Substantia nigra (tissue), 51 donors: ENCODE measurements at places on chromosomes 16 and 17.

DNA sequence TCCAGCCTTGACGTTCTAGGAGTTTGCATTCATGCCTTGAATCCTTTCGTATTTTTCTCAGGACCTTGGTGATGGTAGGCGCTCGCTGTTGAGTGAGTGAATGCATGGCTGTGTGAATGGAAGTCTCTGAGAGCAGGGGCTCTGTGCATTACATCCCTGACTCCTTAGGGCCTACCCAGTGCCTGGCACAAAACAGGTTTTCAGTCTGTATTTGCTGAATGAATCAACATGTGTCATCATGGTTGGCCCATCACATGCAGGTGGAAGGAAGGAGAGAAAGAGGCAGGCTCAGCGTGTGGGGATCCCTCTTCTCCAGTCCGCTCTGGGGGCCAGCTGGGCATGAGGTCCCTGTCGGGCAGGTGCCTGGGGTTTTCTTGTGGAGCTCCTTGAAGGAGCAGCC is 8.7 kb downstream of the RAP1GAP2 start:
- no peak for DNase-seq

DNA sequence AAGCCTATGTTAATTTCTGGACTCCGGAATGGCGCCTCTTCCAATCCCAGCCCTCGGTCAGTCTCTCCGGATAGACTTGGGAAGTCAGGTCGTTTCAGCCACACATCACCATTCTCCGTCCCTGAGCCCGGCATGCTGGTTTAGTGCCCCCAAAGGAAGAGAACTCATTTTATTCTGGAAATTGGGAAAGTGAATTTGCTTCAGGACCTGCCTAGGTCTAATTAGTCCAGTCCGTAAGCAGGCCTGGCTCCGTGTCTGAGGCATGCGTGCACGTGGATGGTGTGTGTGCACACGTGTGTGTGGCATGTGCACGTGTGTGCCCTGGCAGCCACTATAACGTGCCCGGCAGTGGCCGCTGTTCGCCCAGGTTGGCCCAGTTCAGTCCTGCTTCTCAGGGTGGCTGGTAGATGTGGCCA is 77.4 kb downstream of the RPA1 start:
- DNase-seq = no peak

DNA sequence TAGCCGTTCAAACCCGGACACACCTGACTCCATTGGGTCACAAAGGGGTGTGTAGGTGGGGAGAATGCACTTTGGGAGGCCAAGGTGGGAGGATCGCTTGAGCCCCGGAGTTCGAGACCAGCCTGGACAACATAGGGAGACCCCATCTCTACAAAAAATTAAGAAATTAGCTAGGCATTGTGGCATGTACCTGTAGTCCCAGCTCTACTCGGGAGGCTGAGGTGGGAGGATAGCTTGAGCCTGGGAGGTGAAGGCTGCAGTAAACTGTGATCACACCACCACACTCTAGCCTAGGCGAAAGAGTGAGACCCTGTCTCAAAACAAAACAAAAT is 942 bp upstream of the PHOSPHO1 start:
- DNase-seq = no peak

DNA sequence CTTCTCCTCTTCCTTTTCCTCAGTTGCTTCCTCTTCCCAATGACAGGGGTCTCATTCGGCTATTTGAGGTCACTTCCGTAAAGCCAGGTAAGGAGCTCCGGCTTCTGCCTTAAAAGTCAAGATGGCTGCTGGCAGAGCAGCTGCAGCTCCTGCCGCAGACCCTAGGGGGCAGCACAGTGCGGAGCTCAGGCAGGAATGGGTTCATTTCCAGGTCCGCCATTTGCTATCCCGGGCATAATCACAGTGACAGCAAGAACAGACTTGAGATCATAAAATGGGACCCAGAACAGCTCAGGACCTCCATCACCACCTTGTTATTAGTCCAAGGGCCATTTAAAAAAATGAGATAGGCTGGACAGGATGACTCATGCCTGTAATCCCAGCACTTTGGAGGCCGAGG is 199.5 kb downstream of the ZNF18 start:
- DNase-seq = no peak
